ENCODE measurements at places on chromosomes 4 and X.
A peak's percentile ranks its signal among the peaks of the same experiment; 100 is the strongest.

GRCh38 chr4:140122891-140123290 is 31.1 kb downstream of the MAML3 start:
- DNase-seq, result no peak

GRCh38 chr4:153426207-153426885 is 39.8 kb upstream of the TMEM131L start:
- no peak for DNase-seq

GRCh38 chr4:57125996-57126395 is 15.8 kb upstream of the IGFBP7 start:
- DNase-seq, result no peak

- peak; percentile 38 for DNase-seq
These were observed 89.7 kb downstream of the TMEM131L start for GRCh38 chr4:153555730-153556434.

GRCh38 chr4:85402371-85402770 is 72.6 kb upstream of the ARHGAP24 start:
- no peak for DNase-seq

DNA sequence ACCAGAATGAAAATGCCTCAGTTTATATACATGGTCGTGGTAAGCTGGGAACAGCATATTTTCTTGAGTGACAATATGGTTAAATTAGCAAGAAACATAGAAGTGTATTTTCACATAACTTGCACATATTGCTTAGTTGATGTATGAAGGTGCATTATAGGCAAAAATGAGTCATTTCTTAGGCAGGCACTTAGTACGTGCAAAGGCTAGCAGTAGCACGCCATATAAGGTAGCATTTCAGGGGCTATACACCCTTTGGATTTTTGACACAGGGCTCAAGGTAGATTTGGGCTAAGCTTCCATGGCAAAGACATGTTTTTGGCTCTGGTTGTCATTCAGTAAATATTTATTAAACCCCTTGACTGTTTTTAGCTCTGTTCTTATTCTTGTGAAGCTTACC is 33.1 kb downstream of the PCDH7 start:
- no peak for DNase-seq

DNA sequence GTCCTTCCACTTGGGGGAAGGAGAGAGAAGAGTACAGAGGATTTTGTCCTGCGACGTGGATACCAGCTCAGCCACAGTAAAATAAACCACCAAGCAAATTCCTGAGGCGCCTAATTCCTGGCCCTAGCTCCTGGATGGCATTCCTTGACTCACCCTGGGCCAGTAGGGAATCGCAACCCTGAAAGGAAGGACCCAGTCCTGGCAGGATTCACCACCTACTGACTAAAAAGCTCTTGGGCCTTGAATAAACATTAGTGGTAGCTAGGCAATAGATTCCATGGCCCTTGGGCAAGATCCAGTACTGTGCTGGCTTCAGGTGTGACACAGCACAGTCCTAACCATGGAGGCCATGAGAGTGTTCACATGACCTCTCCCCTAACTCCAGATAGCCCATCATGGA is 45.6 kb downstream of the GABRA3 start:
- DNase-seq, result no peak

GRCh38 chr4:140084385-140084784 is 69.6 kb downstream of the MAML3 start:
- DNase-seq, result no peak

DNA sequence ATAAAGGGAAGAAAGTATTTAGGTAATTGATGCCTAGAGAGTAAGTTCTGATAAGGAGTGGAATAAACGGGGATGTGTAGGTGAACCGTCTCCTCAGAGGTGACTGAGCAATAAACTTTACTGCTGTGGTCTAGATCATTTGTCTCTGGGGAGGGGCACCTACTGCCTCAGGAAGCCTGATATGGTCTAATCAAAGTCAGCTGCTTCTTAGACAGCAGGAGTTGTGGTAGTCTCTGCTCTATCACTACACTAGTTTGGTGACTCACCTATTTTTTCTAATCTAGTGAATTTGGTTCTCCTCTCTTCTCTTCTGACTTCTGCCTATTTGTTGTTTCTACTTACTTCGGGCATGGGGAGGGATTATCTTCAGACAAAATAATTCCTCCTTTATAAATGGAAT is 95.1 kb upstream of the STIM2 start:
- DNase-seq, result no peak

DNA sequence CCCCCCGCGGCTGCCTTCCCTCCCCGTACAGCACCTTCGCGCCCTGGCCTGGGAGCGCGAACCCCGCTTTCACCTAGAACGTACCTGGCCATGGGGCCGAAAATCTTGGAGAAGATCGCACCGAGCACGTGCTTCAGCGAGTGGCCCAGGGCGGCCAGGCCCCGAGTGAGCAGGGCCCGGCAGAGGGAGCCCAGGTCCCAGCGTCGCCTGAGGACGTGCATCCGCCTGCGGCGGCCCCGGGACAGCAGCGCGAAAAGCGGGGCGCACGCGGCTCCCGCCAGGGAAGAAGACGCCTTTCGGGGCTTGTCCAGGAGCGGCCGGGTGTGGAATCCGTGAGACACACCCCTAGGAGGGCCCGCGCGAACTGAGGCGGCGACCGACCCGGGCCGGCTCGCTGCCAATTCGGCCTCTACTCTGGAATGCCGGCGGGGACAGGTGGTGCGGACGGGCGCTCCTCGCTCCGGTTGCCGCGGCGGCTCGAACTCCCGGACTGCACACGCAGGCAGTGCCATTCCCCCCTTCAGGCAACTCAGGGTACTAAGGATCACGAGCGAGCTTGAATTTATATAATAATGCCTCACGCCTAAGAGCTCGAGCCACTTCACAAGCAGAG is at the start of gene HS6ST2:
HS6ST2 (minus strand) TSS at position 539 of the 613 bp plus-strand sequence.
- DNase-seq, result no peak
